GM13977 (cell line): ENCODE measurements at places on chromosomes 7 and 10.

GRCh38 chr10:72846238-72846637, 47.3 kb upstream of the OIT3 start:
- DNase-seq, result no peak

DNA sequence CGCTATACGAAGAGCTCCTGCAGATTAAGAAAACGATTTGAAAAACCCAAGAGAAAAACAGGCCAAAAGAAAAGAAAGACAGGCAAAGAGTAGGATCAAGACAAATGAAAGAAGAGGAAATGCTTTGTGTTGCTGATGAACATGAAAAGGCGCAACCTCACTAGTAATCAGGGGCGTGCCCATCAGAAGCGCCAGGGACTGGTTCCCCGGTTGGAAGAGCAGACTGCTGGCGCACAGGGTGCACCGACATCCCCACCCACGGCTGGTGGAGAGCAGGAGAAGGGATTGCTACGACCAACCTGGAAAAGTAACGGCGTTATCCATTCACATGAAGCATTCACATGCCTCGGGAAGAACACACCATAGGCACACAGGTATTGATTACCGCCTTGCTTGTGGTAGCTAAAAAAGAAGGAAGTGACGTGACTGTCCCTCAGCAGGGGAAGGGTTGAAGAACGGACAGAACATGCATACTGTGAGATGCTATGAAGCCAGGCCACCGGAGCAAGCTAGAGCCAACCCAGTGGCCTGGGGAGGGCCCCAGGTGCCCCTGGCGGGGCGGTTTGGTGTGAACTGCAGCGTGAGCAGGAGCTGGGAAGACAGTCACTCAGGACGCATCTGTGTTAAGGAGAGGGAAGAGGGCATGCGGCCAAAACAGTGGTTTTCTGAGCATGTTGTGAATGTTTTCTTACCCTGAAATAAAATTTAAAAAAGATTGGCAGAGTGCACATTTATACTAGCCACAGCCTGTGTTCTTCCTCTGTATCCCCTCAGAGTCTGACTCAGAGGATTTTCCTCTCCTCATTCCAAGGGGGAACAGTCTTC, 18.3 kb downstream of the AGAP3 start:
- no peak for DNase-seq

DNA sequence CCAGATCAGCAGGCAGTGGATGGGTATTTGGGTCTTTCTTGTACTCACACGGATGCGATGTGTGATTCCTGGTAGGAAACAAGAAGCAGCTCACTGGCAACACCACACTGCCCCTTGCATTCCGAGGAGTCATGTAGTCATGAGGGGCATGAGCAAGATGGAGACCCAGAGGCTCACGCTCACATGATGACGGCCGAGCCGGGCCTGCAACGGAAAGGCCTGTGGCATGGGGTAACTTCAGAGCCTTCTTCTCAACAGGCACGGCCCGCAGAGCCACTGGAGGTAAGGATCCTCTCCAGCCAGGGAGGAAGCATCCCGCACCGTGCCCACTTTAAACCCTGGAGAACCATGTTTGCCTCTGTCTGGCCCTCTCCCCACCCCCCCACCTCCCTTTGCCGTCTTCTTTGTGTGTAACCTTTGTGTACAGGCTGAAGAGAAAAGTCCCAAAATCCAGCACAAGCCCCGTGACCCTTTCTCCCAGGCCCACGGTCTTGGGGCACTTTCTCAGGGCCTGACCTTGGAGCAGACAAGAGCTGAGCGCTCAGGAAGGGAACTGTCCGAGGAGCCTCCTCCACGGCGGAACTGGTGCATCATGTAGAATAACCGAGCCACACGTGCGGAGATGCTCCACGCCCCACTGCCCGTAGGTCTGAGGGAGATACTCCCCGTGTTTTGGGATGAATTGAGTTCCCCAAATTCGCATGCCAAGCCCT, 516.4 kb downstream of the DNAJB6 start:
- DNase-seq, result no peak

DNA sequence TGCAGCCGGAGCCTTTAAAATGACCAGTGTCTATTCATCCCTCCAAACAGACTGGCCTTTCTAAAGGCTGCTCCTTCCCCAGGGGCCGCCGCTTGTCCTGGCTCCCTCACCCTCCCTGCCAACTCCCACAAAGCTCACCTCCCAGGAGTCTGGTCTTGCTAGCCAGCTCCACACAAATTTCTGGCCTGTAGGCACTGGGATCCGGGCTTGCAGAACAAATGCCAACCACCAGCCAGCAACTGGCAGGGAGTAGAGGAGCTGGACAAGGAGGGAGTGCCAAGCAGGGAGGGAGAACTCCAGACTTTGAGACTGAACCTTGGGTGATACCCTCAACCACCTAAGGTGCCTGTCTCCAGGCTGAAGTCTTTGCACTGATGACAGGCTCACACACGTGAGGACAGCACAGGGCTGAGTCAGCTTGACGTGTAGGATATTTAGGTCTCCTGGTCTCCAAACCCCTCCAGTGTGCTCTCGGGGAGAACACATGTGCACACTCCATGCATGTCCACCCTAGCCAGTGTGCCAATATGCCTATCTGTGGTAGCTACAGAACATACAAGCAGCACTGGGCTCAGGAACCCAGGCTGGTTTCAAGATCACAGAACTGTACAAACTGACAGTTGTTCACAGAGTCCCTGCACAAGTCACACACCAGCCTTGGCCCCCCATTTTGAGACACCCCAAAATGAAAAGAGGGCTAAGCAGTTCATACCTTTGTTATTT, 6.0 kb downstream of the PAX2 start:
- no peak for DNase-seq

GRCh38 chr10:121797490-121797889, 130.3 kb downstream of the ATE1 start:
- no peak for DNase-seq

DNA sequence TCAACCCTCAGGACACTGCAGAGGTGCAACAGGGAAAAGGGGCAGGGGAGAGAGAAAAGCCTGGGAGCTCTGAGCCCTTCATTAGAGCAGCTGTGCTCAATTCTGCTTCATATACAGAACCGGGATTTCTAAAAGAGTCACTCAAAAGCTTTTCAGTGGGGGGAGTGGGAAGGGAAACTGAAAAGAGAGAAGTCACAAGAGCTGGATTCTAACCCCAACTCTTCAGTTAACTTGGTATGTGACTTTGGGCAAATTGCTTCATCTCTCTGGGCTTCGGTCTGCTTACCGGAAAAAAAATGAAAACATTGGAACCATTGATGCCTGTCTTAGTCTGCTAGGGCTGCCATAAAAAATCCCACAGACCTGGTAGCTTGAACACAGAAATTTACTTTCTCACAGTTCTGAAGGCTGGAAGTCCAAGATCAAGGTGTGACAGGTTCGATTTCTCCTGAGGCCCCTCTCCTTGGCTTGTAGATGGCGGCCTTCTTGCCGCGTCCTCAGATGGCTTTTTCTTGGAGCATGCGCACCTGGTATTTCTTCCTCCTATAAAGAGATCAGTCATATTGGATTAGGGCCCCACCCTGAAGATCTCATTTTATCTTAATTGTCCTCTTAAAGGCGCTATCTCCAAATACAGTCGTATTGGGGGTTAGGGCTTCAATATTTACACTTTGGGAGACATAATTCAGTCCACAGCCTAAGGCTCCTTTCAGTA, 118.3 kb upstream of the KMT2E start:
- no peak for DNase-seq

- DNase-seq, result no peak
These were observed 7.9 kb downstream of the MOSPD3 start for GRCh38 chr7:100620239-100620638.

DNA sequence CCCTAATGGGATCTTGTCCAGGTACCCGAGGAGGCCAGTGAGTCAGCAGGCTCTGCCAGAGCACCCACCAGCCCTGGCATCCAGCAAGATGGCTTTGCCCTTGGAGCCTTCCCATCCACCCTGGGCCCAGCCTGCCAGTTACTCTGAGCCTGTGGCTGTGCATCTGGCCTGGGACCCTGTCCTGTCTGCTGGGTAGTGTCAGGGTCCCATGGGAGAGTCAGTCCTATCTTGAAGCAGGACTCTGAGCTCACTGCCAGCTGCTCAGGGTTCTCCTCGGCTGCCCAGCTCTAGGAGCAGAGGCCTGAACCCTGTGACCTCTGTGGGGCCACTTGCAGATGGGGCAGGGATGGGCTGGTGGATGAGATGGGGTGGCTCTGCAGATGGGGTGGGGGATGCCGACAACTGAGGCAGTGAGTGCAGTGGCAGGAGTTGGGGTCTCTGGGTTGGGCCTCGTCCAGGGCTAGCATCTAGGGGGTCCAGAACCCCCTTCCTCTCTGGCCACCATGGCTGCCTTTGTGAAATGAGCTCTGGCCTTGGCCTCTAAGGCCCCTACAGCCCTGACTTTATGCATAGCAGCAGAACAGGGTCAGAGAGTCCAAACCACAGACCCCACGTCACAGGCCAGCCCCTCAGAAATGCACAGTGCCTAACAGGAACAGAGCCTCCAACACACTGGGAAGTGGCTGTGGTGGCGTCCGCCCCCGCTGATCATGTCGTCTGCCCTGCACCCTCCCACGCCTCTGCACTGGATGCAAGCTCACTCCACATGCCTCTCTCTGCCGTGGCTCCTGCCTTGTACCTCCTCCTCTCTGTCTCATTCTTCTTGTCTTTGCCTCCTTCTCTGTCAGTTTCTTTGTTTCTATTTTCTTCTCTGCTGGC, 88.1 kb upstream of the RET start:
- no peak for DNase-seq

- no peak for DNase-seq
These were observed 92.3 kb upstream of the KDM7A start for GRCh38 chr7:140269004-140269638.

DNA sequence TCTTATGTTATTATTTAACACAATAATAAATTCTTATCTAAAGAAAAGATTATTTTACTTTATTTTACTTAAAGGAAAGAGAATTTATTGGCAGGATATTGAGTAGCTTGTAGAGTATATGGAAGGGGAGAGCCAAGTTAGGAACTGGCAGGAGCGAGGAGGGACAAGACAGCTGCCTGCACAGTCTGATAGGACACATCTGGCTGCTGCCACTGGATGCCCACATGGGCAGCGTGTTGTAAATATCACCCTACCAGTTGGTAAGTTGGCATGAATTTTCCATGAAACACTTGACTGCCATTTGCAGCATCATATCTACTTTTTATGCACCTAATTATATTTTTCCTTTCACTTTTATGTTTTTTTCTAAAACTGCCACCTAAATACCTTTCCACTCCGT, 19.6 kb downstream of the SRI start:
- no peak for DNase-seq

GRCh38 chr7:40680657-40681056, 545.9 kb downstream of the SUGCT start:
- DNase-seq, result no peak

DNA sequence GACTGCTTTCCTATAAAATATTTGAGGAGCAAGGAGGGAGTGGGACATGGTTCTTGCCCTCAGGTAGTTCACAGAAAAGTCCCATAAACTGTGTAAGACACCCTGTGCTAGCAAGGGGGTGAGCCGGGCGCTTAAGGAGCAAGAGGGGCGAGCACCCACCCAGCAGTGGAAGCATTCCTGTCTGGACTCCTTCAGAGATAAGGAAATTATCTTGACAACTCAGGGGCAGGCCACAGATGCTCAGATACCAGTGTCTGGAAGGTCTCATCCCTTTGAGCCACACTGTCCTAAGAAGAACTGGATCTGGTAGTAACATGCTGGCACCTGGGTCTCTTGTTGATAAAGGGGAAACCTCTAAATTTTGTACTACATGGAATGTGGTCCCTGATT, 54.1 kb downstream of the DAGLB start:
- no peak for DNase-seq

DNA sequence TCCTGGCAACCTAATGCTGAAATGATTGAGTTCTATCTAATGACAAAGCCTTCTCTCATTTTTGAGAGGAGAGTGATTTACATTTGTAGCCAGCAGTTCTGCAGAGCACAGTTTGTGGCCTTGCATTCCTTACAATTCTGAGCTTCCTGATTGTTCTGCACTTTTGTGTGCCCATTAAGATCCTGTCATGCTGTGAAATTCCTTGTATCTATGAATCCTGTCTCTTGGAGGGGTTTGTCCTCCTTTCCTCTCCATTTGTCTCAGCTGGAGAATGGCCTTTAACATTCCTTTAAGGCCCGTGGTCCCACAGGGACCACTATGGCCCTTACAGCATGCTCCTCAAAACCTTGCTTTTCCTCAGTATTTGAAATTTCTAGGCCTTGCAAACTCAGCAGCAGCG, 10.4 kb downstream of the KLHL7 start:
- no peak for DNase-seq

DNA sequence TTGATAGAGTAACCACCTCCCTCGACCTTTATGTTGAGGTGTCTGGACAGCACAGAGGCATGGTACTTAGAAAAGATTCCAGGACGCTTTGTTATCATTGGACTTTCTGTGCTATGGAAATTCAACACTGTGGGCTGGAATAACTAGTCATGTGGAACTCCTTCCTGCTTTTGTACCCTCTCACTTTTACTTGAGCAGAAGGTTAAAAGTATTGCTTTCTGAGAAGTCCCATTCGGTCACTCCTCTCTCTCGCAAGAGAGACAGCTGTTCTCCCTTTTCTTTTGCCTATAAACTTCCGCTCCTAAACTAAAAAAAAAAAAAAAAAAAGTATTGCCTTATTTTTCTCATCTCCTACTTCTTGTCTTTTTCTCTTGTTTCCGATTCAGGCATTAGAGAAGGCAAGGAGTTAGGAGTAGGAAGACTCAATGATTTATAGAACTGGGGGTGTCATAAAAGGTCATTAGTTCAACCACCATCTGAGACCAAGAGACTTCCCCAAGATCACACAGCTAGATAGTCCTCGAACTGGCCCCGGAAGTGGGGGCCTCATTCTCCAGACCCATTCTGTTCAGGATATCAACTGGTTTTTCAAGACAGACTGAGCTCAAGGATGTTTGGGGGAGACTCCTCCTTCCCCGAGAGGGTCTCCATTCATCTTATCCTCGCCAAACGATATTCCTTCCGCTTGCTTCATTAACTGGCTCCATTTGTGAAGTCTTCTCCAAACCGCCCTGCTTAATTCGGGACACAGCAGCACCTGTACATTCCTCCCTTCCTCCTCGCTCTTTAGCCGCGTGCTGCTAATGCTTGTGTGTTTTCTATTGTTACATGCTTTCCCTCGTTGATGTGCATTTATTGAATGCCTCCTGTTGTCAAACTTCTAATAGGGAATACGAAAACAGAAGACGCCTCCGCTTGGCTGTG, 995 bp upstream of the INPP5F start:
- DNase-seq, result peak; percentile 56

- no peak for DNase-seq
These were observed 235.1 kb upstream of the CELF2 start for GRCh38 chr10:10782603-10783002.

- no peak for DNase-seq
These were observed 819.2 kb downstream of the CCSER2 start for GRCh38 chr10:85147346-85148250.

DNA sequence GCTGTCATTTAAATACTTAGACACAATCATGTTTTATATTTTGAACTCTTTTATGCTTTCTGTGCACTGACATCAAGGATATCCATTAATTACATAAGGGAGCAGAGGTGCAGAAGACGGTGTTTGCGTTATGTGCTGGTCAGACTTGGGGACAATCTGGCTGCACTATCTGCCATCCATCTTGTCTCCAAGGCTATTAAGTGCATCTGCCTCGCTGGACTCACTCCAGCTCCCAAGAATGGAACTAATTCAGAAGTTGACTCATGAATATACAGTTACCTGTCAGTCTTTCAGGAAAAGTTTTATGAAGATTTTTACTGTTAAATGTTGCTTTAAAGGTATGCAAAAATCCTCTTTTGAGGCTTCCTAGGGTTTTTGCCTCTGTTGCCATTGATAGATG, 391.0 kb downstream of the SUGCT start:
- DNase-seq, result no peak

- no peak for DNase-seq
These were observed 51.6 kb upstream of the AQP1 start for GRCh38 chr7:30859940-30860496.

GRCh38 chr7:17706734-17707133, 233.6 kb downstream of the SNX13 start:
- DNase-seq, result peak; percentile 43
